ENCODE measurements at places on chromosomes 13 and 19. TPM values are rescaled to one million over a fixed set of nuclear protein-coding genes. Genes with fewer than 3 reads are reported as not detected.

DNA sequence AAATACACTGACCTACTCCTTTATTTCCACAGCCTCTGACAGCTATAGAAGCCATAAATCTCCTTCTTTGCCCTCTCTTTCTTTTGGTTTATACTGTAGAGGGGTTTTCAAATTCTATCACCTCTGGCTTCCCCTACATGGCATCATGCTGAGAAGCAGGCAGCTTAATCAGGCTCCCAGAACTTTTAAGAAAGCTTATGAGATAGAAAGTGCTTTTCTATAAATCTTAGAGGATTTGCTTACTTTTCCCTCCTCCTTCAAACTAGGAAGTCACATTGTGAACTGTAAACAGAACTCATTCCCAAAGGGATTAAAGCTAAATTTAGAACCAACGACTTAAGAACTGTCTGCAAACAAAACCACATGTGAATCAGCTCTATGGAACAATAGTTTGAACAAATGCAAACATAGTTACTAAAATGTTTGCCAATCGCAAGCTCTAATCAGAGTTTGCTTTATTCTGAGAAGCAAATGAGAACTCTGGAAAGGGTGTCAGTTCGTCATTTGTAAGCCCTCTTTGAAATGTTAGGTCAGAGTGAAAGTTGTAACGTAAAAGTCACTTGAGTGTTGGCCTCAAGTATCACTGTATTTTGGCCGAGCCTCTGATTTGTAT lies 344.1 kb downstream of the RFC3 start:
- no peak for DNase-seq

CGB3 gene
- 1.1 TPM for total RNA-seq

DNA sequence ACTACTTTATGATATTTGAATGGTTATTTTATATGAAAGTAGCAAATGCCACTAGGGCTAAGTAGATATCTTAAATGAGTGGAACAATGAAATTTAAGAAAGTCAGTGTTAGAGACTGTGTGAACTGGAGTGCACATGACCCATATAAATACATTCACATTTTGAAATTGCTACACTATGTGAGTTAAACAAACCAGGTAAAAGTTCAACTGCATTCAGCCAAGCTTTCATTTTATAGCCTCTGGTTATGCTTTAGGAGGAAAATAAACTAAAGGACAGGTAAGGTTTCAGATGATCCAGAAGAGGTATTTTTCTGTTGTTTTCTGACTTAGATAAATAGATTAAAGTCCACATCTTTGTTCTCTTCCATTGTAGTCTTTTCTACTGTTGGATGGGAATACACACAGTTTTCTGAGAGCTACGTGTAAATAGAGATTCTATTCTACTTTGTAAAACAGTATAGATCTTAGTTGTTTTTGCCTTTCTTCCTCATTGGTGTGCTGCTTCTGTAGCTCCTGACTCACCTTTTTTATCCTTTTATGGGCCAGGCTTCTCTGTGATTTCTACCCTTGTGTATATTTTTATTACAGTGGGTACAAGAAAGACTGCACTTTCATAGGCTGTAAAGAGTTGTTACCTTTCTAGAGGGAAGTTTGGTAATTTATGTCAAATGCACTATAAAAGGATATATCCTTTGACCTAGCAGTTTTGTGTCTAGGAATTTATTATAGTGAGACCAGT lies 54.6 kb upstream of the KCTD4 start:
- no peak for DNase-seq

GRCh38 chr13:99991013-99991827 lies 9.6 kb downstream of the ZIC2 start:
- DNase-seq = no peak

GRCh38 chr13:23443878-23444277 lies 10.4 kb upstream of the SACS start:
- no peak for DNase-seq

DNA sequence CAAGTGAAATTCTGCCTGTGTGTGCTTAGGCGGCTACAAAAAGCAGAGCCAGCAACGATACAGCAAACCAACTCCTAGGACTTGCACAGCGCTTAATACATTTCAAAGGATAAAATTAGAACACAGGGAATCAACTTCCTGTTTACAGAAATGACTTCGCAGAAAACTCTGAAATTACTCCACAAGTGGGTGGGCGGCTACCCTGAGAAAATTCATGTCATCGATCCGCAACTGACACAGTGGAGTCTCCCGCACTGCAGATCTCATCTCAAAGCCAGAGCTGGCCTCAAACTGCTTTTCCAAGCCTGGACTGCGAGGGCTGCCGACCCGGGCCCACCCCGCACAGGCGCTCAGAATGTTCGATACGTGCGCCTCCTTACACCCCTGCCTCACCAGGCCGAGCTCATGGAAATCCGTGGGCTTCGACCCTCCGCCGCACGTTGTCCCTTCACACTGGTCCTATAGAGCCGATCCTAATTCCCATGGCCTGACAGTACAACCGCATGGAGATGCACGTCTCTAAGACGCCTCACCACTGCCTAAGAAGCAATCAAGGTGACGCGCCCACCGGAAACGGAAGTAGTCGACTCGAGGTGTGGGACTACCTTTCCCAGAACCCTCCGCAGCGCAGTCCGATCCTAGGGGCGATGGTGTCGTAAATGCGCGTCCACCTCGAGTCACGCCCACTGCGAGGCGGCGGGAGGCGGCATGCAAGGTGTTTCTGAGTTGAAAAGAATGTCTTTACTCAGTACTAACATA lies at the start of gene ZNF229:
Gene ZNF229, minus strand, starts transcription at position 557 of the 759 bp plus-strand sequence. CDS start 5,625 bp downstream, outside the sequence.
- peak; percentile 78 for DNase-seq

FSD1 gene
- 1.9 TPM for total RNA-seq

- no peak for DNase-seq
These were observed 118.1 kb upstream of the SOX1 start for GRCh38 chr13:111948811-111949210.

ZSCAN4 gene
- total RNA-seq = not detected

DNA sequence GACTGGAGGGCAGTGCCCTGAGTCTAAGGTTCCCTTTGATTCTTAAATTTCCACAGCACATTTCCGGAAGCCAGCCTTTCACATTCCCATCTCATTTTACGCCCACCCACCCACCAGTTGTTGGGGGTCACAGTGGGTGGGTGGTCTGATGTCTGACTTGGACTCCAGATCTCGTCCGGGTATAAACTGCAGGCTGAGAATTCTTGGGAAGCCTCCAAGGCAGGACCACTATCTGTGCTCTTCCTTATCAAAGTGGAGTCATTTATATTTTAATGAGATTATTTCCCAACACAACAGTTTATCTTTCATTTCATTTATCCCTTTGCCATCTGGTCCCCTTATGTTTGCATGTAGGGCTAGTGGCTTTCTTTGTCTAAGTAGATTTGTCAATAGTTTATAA lies 3.6 kb upstream of the FAM124A start:
- no peak for DNase-seq

GRCh38 chr19:38012944-38013343 lies 105.9 kb downstream of the SIPA1L3 start:
- no peak for DNase-seq

- no peak for DNase-seq
These were observed 2.4 kb downstream of the DZIP1 start for GRCh38 chr13:95642028-95642621.

ZNF99 gene
- total RNA-seq = not detected

DNA sequence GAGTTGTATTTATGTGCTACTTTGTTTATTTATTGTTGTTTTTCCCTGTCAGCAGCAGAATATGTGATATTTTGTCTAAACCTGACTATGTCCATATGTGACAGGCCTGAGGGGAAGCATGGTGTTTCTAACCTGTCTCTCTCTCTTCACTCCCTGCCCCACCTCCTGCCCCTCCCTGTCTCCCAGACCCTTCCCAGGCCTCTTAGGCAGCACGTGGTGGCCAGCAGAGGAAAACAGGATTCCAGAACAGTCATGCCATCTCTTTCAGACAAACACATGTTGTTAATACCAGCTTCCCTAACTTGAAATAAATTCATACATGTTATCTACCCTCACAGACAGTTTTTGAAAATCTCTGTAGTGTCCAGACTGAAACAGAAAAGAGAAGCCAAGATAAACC lies 31.0 kb upstream of the ATP11A start:
- DNase-seq = peak; percentile 8

DNA sequence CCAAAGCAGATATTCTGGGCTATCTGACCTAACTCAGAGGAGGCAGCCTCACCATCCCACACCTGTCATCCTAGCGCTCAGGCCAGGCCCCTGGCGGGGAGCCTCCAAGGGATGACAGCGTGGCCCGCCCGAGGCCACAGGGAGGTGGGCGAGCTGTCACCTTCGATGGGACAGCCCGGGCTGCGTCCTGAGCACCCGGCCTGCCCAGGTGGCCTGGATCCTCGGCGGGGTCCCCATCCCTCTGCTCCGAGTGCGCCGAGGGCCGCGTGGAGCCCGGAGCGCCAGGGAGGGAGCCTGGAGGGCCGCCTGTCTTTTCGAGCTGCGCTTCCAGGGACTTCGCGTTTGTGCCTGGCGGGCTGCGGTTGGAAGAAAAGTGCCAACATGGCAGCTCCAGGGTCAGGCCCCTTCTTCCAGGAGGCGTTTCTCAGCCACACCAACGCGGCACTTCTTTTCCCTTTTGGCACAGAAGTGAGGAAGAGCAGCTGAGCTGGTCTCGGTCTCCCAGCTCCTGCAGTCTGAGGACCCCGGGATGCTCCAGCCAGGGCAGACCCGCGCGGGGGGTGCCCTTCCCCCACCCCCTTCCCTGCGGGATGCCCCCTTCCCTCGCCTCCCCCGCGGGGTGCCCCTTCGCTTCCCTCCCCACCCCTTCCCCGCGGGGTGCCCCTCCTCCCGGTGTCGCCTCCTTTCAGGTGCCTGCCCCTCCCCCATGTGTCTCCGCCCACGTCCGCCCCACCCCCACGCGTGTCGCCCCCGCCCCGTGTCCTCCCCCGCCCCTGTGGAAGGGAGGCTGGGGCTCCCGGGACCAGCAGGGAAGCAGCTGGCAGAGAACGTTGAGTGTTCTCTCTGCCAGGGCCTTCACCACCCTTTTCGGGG lies 42.3 kb downstream of the GJA3 start:
- DNase-seq = peak; percentile 30

DNA sequence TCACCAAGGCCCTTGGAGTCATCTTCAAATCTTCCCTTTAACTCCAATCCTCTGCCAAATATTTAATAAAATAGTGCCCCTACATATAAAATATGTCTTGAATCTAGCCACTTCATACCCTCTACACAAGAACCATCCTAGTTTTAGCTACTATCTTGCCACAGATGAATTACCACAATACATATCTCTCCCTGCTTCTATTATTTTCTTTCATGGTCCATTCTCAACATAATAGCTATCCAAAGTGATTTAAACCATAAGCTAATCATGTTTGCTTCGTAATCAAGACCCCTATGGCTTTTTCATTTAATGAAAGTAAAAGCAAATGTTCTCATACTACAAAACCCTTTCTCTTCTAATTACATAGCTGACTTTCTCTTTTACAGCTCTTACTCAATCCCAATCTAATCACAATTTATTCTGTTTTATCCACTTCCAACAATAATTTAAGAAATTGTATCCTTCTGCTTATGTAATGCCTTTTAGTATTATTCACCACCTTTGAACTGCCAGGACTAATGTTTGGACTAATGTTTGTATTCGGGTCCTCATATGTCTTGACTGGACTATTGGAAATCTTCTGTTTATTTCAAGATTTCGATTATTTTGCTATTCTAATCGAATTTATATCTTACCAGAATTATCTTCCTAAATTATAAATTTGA lies 412.0 kb downstream of the SLITRK1 start:
- no peak for DNase-seq

FFAR2 gene
- total RNA-seq = not detected

GRCh38 chr13:51332566-51333361 lies 6.7 kb upstream of the SERPINE3 start:
- no peak for DNase-seq

ZNF607 gene
- total RNA-seq = 13.7 TPM

DNA sequence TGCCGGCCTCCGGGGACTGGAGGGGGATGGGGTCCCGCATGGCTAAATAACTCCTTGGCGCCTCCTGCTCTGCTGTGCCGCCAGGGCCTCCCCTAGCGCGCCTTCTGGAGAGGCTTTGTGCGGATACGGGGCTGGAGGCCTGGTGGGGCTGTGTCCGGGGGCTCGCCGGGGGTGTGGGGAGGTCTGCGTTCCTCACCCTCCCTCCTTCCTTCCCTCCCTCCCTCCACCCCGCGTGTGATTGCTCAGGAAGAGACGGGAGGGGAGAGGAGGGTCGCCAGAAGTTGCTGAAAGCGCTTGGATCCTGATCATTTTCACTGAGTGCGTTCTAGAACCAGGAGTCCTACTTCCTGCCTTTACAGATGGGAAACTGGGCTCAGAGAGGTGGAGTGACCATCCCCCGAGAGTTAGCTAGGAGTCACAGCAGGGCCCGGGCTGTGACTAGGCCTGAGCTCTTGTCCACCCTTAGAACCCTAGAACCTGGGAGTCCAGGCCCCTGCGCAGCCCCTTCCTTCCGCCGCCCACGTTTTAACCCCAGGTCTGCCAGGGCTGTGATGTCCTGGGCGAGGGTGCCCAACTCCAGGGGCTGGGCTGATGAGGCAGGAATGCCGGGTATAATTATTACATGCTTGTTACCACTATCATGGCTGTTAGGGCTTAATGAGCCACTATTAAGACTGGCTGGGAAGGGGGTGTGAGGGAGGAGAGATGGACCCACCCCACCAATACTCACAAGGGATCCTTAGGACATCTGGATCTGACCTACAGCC lies 782 bp upstream of the JUND start:
- DNase-seq = peak; percentile 27

- no peak for DNase-seq
These were observed 27.1 kb upstream of the CCNA1 start for GRCh38 chr13:36405151-36405550.

DLL3 gene
- total RNA-seq = 0.19 TPM

MBNL2 gene
- 29.8 TPM for total RNA-seq

- DNase-seq = no peak
These were observed 7.5 kb upstream of the GJA3 start for GRCh38 chr13:20168396-20168795.

C1QTNF9B gene
- not detected for total RNA-seq

NDUFA11 gene
- total RNA-seq = 143 TPM

HS6ST3 gene
- not detected for total RNA-seq

DNA sequence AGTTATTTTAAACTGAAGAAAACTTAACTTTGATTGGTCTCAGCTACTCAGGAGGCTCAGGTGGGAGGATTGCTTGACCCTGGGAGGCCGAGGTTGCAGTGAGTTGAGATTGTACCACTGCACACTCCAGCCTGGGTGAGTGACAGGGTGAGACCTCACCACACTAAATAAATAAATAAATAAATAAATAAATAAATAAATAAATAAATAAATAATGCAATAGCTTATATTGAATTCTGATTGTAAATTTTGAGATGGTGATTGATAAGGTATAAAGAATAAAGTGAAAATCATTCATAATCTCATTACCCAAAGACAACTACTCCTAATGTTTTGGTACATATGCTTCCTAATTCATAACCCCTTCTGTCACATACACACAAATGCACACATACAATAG lies 58.1 kb downstream of the TUBA3C start:
- DNase-seq = no peak

DNA sequence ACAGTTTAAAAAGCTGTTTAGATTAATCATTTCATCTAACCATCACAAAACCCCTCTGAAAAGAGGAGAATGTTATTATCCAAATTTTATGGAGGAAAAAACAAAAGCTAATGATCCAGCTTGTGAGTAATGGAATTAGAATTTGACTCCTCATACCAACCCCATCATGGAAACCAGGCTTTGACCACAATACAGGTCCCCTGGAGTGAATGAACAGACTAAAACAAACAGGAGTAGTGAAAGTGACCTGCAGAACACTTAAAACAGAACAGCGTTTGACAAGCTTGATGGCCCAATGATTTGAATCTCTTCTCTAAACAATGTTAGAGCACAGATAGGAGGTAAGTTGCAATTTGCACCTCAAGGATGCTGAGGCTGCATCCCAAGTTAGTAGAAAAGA lies 230.0 kb downstream of the DCT start:
- no peak for DNase-seq

GRCh38 chr13:44049081-44049945 lies 169.6 kb downstream of the LACC1 start:
- DNase-seq = no peak

MCEMP1 gene
- not detected for total RNA-seq

Data from Calu3 (cell line).